ENCODE measurements at places on chromosomes 12 and 14. TPM values are rescaled to one million over a fixed set of nuclear protein-coding genes. Genes with fewer than 3 reads are reported as not detected.

The TBC1D30 gene
- 0.23 TPM for total RNA-seq

The KSR2 gene
- total RNA-seq: not detected

The FGF23 gene
- not detected for total RNA-seq

The BMP4 gene
- 4.1 TPM for total RNA-seq

The TMTC1 gene
- total RNA-seq: not detected

The MORN3 gene
- total RNA-seq: 0.15 TPM

The FGF6 gene
- not detected for total RNA-seq

The SART3 gene
- total RNA-seq: 28.8 TPM

The SLC35F4 gene
- total RNA-seq: not detected

The CLEC1A gene
- 0.86 TPM for total RNA-seq

The SALL2 gene
- 2.6 TPM for total RNA-seq

The POTEG gene
- total RNA-seq: not detected

The CLEC4C gene
- total RNA-seq: not detected

The OASL gene
- not detected for total RNA-seq

The IPO4 gene
- 70.4 TPM for total RNA-seq

The SERPINA10 gene
- total RNA-seq: not detected

The CLECL1 gene
- not detected for total RNA-seq

The RNFT2 gene
- total RNA-seq: 12.0 TPM

The TMEM229B gene
- total RNA-seq: 0.08 TPM

The STXBP6 gene
- 17.5 TPM for total RNA-seq

The SLC39A5 gene
- total RNA-seq: not detected

The FAM181A gene
- not detected for total RNA-seq

Data from HFFc6 (cell line).